Stimulated activated memory B cell treated with anti-CD40 and anti-IgM and Interleukin-4, amounts not matched to agents 10 μg/mL and 1 μg/mL and 100 μg/mL, for 72 hours (primary cell): ENCODE measurements at places on chromosomes 1 and 21.

DNA sequence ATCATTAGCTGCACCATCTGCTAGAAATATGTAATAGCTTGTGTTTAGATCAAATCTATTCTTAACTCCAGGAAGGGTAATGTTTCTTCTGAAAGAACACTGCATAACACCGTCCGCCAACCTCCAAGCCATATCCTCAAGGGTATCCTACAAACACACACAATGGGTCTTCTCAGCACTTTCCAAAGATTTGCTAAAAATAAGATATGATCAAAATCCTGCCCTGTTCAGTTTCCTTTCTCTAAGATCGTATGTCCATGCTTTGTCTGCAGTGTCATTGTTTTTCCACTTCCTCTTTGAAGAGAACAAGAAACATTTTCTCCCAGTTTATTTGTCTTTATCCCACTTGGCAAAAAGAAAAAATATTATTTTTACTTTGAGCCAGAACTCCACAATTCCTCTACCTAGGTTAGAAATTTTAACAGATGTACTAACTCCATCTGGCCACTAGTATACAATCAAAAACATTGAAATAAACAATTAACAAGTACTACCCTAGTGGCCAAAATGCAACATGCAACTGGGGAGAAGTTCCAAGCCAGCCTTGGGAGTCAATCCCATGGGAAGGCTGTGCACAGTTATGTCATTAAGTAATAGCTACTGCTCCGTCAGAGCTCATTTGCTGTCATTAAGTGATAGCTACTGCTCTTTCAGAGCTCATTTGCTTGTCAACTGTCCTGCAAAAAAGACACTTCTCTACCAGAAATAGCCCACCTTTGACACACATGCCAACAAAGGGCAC, 37.8 kb downstream of the FRRS1 start:
- ATAC-seq: no peak

GRCh38 chr1:201258763-201259230, 24.5 kb upstream of the PKP1 start:
- ATAC-seq: no peak

- ATAC-seq: no peak
These were observed 61.6 kb upstream of the LAPTM5 start for GRCh38 chr1:30819244-30819571.

DNA sequence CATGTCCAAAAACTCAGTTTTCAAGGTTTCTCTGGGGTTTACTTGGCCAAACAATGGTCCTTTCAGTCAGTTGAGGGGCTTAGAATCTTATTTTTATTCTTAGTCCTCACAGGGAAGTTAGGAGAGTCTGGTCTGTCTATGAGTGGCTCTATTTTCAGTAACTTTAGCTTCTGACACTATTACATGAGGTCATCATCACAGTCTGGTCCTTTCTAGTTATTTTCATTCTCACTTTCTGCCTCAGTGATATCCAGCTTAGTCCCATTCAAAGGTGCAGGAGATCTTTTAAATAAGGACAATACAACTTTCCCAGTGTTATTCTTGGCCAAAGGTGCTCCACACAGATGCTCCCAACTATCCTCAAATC, 30.0 kb upstream of the FGGY start:
- ATAC-seq: peak; percentile 61

- no peak for ATAC-seq
These were observed 278.3 kb downstream of the KCTD3 start for GRCh38 chr1:215845234-215845891.
